ENCODE measurements at places on chromosomes 2 and 18.

DNA sequence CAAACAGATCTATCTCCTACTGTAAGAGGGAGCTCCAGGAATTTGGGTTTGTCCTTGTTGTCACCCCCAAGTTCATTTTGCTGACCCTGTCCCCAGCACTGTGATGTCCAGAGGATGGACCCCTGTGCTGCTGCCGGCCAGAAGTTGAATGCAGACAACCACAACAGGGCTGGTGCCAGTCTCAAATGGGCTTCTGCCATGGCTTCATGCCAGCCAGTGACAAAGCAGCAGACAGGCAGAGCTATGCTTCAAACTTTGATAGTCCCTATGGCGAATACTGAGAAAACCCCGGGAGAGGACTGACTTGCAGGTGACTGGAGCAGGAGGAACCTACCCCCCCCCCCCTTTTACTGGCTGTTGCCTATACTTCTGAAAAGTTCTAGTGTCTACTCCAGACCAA is 3.2 kb downstream of the SMAD7 start:
- DNase-seq, result no peak

- DNase-seq, result no peak
These were observed 67.4 kb downstream of the KLHL29 start for GRCh38 chr2:23452372-23452771.

GRCh38 chr2:9556121-9556743 is 602 bp upstream of the ADAM17 start:
- DNase-seq, result peak; percentile 40

GRCh38 chr18:21054252-21054821 is 57.3 kb downstream of the ROCK1 start:
- DNase-seq, result no peak

- DNase-seq, result no peak
These were observed 151.5 kb downstream of the GULP1 start for GRCh38 chr2:188443207-188443606.

- DNase-seq, result no peak
These were observed 122.3 kb downstream of the ATL2 start for GRCh38 chr2:38254796-38255195.

GRCh38 chr2:147311058-147311430 is 533.8 kb upstream of the ACVR2A start:
- DNase-seq, result no peak

GRCh38 chr18:74511823-74512222 is 15.7 kb downstream of the CNDP2 start:
- DNase-seq, result no peak

GRCh38 chr2:181106789-181107627 is 126.6 kb downstream of the UBE2E3 start:
- no peak for DNase-seq

DNA sequence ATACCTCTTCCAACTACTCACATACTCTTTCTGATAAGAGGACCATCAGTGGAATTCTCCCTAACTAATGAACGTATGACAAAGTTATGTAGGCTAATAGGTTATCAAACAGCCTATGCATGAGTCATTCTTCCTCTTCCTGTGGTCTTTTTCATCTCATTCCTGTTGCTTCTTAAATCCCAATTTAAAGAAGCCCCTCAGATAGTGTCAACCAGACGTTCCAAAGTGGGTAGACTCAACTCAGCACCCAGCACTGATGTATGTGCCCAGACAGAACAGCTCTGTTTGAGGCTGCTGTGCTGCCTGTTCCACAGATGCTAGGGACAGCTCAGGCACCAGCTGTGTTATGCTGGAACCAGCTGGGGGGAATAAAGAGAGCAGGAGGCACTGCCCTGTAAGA is 52.6 kb downstream of the CXCR4 start:
- DNase-seq, result no peak

DNA sequence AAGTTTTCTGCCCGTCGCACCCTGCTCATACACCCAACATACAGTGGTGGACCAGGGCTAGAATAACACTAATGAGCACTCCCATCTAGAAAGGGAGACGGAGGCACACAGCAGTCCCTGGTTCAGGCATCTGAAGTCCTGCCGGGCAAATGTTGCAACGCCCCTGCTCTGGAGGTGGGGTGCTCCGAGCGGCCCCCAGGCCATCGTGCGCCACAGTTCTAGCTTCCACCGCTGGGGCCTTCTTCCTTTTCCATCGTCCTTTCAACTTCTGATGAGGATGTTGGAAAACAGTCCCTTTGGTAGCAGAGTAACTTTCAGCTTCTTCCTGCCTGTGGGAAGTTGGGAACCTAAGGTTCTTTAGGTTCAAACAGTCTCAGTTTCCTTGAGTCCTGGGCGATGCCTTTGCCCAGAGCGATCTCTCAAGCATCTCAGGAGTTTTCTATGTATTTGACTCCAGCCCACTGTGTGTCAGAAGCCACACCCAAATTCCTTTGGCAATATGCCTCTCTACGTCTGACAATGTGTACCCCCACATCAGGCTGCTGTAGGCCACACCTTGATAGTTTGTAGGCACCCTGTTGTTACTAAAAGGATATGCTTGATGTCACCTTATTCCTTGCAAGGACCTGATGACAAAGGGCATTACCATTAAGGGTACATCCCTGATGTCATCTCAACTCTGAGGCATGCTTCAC is 258.8 kb downstream of the GLI2 start:
- no peak for DNase-seq

- no peak for DNase-seq
These were observed 78.1 kb upstream of the KIF5C start for GRCh38 chr2:148796735-148797512.

DNA sequence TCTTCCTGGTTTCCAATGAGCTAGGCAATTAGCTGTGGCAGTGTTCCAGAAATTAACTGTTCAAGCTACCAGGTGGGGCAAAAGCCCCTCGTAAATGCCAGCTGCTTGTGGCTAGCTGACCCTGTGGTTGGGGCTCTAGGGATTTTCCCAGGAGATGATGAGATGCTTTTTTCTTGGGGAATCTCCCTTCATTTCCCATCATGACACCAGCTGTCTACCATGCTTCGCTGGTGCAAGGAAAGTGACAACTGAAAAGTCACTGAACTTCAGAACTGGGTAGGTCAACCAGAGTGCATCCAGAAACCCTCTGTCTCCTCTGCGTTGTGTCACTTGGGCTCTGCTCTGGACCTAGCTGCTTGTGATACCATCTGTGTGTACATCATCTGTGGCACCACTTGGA is 386.5 kb upstream of the DCC start:
- no peak for DNase-seq

- DNase-seq, result no peak
These were observed 583.6 kb upstream of the PIK3C3 start for GRCh38 chr18:41371156-41372045.

DNA sequence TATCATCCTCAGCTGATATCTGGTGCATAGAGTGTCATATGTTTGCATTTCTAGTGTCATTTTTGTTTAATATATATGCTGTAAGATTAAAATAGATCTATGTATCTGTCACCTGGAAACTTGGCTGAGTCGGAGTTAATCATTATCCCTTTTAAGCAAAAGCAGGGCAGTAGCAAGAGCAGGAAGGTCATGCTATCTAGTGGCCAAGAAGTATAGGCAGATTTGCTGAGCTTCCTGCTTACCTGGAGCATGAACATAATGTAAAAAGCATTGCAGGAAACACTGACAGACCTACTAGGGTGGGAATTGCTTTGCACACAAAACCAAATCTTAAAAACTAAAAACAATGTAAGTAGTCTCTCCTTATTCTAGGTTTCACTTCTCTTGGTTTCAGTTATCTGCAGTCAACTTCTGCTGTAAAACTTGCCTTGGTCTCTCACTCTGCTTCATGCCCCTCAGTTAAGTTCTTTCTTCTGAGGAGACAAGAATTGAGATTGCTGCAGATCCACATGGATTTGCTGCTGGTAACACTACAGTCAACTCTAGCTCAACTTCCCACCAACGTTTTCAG is 295.3 kb downstream of the CDH7 start:
- no peak for DNase-seq

- no peak for DNase-seq
These were observed 62.9 kb upstream of the BZW1 start for GRCh38 chr2:200748779-200749178.

DNA sequence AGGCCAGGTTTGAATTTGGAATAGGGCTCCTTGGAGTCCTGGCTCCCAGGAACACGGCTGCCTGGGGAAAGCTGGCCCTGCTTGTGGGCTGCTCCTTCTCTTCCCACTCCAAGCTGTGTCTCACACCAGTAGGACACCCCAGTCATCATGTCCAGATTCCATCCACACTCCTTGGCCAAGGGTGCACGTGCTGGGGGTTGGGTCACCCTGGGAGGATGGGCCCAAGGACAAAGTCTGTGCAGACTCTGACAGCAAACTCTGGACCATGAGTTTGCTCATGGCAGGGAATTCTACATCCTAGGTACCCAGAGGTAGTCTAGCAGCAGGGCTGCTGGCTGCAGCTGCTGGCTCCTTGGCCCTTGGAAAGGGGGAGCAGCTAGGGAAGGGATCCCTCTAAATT is 102.4 kb upstream of the EPAS1 start:
- no peak for DNase-seq

- no peak for DNase-seq
These were observed 56.3 kb downstream of the ASB1 start for GRCh38 chr2:238483021-238483420.

DNA sequence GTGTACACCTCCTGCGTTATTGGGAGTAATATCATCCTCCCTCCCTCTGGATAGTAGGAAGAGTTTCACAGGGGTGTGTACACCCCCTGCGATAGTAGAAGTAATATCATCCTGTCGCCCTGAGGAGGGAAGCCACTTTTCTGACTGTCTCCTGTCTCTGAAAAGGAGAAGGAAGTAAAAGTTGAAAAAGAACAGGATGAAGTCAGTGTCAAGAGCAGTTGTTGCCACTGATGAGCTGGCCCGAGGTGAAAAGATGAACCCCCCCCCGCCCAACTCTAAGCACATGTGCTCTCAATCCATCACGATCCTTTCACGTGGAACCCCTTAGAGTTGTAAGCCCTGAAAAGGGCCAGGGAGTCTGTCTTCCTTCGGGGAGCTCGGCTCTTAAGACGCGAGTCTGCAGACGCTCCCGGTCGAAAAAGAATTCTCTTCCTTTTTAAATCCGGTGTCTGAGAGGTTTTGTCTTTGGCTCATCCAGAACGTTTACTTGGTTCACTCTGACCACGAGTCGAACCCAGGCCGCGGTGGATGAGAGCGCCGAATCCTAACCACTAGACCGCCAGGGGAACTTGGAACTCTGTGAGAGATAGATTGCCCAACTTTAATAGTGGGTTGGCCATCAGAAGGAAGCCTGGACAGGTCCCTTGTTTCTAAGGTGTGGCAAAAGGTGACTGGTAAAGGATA is 22.4 kb upstream of the NAGK start:
- no peak for DNase-seq

DNA sequence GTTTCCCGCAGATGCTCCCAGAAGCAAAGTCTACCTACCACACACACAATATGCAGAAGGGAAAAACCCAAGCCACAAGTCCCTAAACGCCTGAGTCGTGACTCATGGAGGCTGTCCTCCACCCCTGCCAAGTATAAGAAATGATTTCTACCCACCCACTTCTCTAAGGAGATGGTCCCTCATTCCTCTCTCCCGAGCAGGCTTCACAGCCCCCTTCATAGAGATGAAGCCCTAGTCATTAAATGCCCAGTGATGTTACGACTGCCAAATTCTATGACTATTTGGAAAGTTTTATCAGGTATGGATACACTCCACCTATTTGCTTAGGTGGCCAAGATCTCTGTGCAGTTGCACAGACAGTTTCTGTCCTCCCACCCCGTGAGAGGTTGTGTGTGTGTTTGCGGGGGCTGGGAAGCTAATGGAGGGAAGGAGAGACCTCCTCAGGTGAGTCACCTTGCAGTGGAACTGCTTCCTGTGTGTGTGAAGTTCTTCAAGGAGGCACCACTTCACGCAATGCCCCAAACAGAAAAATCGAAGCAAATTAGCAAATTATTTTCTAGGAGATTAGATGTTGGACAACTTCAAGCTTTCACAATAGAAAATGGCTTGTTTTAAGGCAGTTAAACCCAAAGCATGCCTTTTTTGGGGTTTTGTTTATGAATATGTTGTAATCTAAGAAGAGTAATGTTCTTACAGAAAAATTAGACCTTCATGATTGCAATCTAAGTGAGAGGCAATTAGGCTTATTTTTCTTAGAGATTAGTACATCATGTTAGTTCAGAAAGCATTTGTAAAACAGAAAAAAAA is 175.2 kb downstream of the TGIF1 start:
- no peak for DNase-seq

DNA sequence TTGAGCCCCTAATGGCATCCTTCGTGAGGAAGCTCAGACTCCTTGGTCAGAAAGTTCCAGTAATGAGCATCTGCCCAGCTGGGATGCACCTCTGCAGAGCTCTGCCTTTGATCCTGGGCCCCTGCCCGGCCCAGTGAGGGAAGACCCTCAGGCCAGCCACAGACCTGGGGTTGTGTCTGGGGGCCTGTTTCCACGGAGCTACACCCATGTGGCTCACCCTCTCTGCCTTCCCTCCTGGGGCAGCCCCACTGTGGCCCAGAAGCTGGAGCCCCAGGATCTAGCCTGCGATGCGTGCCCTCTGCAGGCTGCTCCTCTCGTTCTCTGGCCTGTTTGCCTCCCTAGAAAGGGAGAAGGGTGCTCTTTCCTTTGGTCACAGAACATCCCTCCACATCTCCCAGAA is 9.8 kb downstream of the KCNF1 start:
- no peak for DNase-seq

- DNase-seq, result no peak
These were observed 48.6 kb downstream of the DDX1 start for GRCh38 chr2:15640261-15640711.

- DNase-seq, result no peak
These were observed 285.4 kb upstream of the HS6ST1 start for GRCh38 chr2:128604045-128604444.

DNA sequence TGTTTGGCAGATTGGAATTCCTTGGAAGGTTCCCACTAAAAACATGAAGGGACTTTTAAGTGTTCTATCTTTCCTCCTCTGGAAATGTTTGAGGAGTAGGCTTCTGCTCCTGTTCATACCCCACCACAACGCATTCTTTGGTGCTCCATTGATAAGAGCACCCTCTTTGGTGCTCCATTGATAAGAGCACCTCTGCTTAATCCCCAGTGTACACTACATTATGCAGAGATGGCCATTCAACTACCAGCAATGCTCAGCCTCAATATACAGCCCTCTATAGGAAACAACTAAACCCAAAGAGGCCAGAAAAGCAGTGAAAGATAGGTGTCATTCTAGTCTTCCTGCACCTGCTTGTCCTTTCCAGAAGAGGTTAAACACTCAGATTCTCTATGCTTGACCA is 1.8 kb upstream of the CHAC2 start:
- DNase-seq, result no peak

GRCh38 chr2:152585830-152586484 is 131.3 kb downstream of the PRPF40A start:
- DNase-seq, result no peak

- no peak for DNase-seq
These were observed 50.1 kb downstream of the SPRED2 start for GRCh38 chr2:65382323-65382722.

GRCh38 chr2:33246432-33246831 is 230.0 kb upstream of the RASGRP3 start:
- DNase-seq, result no peak

DNA sequence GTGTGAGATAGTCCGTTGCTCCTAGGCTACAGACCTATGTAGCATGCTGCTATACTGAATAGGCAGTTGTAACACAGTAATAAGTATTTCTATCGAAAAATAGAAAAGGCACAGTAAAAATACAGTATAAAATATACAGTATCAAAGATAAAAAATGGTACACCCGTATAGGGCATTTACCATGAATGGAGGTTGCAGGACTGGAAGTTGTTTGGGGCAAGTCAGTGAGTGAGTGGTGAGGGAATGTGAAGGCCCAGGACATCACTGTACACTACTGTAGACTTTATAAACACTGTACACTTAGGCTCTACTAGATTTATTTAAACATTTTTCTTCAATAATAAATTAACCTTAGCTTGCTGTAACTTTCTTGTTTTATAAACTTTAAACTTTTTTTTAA is 3.5 kb downstream of the MAP3K20 start:
- no peak for DNase-seq

GRCh38 chr2:241390301-241391206 is 34.5 kb downstream of the FARP2 start:
- DNase-seq, result no peak

Data from left kidney (tissue), 8 donors.